Fibroblast of villous mesenchyme (primary cell): ENCODE measurements at places on chromosomes 13 and 19. TPM values are rescaled to one million over a fixed set of nuclear protein-coding genes. Genes with fewer than 3 reads are reported as not detected.

The NUDT15 gene
- 14.5 and 23.7 TPM in 2 replicates for total RNA-seq

The WDR62 gene
- total RNA-seq, result 5.5 and 7.8 TPM in 2 replicates

The POLRMT gene
- 23.2 and 25.5 TPM in 2 replicates for total RNA-seq

The ZNF600 gene
- 2.3 and 5.6 TPM in 2 replicates for total RNA-seq

The PHLDB3 gene
- 8.7 and 13.4 TPM in 2 replicates for total RNA-seq

The PRX gene
- total RNA-seq, result 0.86 and 1.9 TPM in 2 replicates

The ATCAY gene
- total RNA-seq, result 0.32 and 0.43 TPM in 2 replicates

The SPACA4 gene
- not detected in 2 replicates for total RNA-seq

The MIA gene
- not detected in 2 replicates for total RNA-seq

The LILRA2 gene
- total RNA-seq, result not detected in 2 replicates

The ERICH4 gene
- not detected in 2 replicates for total RNA-seq

The ZNF723 gene
- not detected in 2 replicates for total RNA-seq

The ZNF296 gene
- under 0.01 TPM in 2 replicates for total RNA-seq

The MZT1 gene
- total RNA-seq, result 9.0 and 21.2 TPM in 2 replicates

The NKPD1 gene
- under 0.01 TPM in 2 replicates for total RNA-seq

The NXNL1 gene
- total RNA-seq, result not detected in 2 replicates

The ITGBL1 gene
- 21.2 and 42.5 TPM in 2 replicates for total RNA-seq

The LHFPL6 gene
- 44.8 and 57.9 TPM in 2 replicates for total RNA-seq

The LGALS4 gene
- 0.43 TPM in 1 of 2 replicates, not detected in the other for total RNA-seq
